Suppressor macrophage treated with lipopolysaccharide for 1 hour (primary cell): ENCODE measurements at places on chromosomes 5 and 9.

GRCh38 chr5:55934115-55934613 lies 60.6 kb downstream of the IL6ST start:
- peak; percentile 27 for DNase-seq

DNA sequence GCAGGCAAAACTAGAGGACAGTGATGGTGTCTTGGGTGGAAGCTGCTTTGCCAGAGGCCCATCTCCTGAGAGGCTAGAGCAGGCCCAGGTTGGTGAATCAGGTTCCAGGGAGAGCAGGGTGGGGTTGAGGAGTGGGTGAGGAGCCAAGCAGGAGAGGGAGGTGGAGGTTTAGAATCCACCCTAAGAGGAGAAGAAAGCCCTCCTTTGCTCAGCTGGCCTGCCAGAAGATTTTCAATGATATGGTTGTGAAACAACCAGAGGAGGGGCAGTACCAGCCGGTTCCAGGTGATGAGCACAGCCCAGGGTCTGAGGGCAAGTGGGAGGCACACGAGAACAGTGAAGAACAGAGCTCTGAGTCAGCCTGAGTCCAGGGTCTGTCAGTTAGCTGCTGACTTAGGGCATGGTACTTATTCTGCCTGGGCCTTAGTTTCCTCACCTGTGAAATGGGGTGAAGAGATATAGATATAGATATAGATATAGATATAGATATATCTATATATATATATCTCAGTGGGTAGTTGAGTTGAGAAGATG lies 17.8 kb downstream of the PPARGC1B start:
- DNase-seq: no peak

DNA sequence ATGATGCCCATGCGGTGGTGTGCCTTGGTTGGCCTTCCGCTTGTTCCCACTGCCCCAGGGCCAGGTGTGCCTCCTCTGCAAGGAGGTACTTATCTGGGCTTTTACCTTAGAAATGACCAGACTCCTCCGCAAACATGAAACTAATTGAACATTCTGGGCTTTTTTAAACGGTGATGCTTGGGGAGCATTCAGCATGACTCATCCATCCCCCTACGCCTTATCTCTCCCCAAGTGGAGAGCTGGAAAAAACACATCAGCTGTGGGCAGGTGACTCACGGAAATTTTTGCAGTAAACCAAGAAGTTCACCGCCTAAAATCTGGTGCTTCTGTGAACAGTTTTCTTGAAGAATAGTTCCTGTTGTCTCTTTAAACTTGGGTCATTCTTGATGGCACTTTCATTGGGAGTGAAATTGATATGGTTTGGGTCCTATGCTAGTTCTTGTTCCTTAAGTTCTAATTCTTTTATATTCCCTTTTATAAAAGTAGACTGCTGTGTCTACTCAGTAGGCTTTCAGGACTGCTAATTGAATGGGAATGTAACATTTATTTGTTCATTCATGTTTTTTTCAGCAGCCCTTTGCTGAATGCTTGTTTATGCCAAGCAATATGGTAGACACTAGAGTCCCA lies 39.6 kb downstream of the SFXN1 start:
- DNase-seq: peak; percentile 20

- DNase-seq: peak; percentile 73
Measured at GRCh38 chr5:62354028-62354874, 48.2 kb downstream of the KIF2A start.

- DNase-seq: no peak
Measured at GRCh38 chr5:32302835-32303754, 9.6 kb downstream of the MTMR12 start.
